ENCODE measurements at places on chromosomes 2 and 18. TPM values are rescaled to one million over a fixed set of nuclear protein-coding genes. Genes with fewer than 3 reads are reported as not detected.

GRCh38 chr2:162537651-162538050, 193.7 kb downstream of the GCA start:
- no peak for DNase-seq

GRCh38 chr2:8677646-8678592, 3.9 kb upstream of the ID2 start:
- no peak for DNase-seq

DNA sequence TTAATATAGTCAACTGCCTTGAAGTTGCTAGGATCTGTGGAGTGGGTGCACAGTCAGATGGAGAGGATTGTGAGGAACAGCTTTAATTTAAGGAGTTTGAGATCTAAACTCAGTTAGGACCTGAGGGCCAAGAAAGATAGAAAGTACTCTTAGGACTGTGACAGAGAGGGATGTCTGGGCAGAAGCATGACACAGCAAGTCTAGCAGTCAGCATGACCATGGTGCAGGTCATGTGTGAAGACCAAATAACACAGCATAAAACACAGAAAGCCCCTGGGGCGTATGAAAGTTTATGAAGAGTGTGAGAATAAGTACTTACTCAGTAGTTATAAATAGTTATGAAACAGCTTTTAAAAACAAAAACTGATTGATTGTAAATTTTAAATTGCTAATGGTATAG, 107.2 kb downstream of the GALNT1 start:
- DNase-seq, result peak; percentile 61

DNA sequence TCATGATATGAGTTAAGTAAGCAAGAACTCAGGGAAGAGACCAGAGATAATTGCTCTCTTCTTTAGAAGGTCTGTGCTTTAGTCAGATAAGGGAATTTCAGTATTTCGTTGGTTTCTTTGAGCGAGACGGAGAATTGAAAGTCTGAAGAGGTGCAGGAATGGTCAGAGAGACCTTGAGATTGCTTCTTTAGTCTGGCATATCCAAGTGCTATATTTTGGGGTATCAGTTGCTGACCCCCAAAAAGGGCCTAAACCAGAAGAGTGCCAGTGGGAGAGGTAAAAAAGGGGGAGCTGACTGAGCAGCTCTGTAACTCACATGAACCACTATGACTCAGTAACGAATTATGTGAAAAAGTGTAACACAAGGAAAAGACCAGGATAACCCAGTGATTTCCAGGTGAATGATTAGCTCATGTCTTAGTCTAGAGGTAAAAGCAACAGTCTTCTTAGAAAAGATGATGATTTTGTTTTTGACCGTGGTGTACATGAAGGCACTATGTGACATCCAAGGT, 932.9 kb downstream of the TDRD15 start:
- no peak for DNase-seq

DNA sequence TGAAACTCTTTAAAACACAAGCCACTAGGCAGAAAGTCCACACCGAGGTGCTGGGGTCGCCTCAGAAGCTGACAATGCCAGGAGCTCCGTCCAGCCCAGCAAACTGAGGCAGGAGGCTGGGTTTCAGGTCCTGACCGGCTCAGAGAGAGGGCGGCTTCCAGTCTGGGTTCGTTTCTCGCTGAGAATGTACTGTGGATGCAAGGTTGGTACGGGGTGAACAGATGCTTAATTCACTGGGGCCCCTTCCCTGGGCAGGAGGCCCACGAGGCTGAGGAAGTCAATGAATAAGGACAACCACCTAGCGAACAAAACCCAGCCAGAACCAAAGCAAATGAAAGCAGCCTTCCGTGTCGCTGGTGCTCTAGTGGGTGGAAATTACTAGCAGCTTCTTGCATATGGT, 142.0 kb downstream of the RTP5 start:
- DNase-seq, result no peak

- no peak for DNase-seq
Observed at GRCh38 chr2:39225567-39225966, 18.2 kb downstream of the CDKL4 start.

DNA sequence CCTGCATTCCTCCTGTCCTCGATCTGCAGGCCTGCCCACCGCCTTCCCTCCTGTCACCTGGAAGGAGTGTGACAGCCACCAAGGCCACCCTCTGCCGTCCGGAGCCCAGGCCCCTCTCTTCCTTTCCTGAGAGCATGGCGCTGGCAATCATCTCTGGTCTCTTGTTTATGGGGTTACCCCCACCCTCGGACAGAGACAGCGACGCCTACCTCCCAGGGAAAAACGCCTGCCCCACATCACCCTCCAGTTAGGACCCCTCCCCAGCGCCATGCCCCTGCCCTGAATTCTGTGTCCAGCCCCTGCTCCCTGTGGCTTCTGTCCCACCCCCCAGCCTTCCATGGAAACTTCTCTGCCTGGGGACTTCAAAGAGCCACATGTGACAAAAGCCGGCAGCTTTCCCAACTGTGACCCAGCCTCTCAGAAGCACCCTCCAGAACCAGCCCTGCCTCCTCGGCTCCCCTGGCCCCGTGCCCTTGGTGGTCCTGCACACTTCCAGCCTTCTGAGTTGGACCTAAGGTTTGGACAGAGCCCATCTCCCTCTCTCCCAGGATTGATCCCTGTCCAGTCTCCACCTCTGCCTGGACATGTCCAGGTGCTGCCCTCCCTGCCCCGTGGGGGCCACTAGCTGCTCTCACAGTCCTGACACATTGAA, 145.0 kb upstream of the HDAC4 start:
- DNase-seq, result no peak

DNA sequence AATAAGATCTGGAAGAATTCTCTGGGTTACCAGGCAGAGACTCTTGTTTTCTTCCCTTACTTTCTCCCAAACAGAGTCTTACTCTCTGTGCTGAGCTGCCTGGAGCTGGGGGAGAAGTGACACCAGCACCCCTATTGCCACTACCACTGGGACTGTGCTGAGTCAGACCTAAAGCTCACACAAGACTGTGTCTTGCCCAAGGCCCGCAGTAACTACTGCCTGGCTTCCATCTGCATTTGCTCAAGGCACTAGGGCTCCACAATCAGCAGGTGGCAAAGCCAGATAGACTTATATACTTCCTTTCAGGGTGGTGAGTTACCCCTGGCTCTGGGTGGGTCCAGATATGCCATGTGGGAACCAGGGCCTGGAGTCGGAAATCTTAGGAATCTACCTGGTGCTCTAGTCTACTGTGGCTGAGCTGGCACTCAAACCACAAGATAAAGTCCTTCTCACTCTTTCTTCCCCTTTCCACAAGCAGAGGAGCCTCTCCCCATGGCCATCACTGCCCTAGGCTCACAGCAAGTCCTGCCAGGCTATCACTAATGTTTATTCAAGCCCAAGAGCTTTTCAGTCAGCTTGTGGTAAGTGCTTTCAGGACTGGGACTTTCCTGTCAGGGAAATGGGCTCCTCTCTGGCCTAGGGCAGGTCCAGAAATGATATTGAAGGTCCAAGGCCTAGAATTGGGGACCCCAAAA, 27.6 kb upstream of the SERPINB2 start:
- no peak for DNase-seq

DNA sequence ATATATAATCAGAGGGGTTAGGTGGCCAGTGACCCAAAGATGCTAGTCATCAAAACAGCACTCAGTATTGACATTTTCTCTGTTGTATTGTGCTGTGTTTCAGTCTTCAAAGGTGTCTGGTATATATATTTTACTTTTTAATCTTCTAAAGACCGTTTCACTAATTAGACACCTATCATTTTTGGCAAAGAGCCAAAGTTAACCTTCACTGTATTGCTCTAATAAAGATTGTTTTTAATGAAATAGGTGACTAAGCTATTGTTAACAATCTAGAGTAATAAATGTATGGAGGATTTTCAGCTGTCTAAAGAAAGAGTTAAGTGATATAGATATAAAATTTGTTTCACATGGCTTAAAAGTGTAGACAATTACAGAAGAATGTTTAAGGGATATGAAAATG, 264.0 kb downstream of the CNTNAP5 start:
- no peak for DNase-seq

DNA sequence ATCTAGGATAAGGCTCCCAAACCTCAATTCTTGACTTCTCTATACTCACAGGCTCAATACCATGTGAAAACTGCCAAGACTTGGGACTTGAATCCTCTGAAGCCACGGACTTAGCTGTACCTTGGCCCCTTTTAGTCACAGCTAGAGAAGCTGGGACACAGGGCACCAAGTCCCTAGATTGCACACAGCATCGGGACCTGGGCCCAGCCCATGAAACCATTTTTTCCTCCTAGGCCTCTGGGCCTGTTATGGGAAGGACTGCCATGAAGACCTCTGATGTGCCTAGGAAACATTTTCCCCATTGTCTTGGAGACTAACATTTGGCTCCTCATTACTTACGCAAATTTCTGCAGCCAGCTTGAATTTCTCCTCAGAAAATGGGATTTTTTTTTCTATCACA, 1011.8 kb upstream of the DDX18 start:
- no peak for DNase-seq

CD302 gene
- total RNA-seq, result 0.13 TPM

Measured in bronchial epithelial cell (primary cell).